HuH-7 (cell line): ENCODE measurements at places on chromosomes 2 and 18.

DNA sequence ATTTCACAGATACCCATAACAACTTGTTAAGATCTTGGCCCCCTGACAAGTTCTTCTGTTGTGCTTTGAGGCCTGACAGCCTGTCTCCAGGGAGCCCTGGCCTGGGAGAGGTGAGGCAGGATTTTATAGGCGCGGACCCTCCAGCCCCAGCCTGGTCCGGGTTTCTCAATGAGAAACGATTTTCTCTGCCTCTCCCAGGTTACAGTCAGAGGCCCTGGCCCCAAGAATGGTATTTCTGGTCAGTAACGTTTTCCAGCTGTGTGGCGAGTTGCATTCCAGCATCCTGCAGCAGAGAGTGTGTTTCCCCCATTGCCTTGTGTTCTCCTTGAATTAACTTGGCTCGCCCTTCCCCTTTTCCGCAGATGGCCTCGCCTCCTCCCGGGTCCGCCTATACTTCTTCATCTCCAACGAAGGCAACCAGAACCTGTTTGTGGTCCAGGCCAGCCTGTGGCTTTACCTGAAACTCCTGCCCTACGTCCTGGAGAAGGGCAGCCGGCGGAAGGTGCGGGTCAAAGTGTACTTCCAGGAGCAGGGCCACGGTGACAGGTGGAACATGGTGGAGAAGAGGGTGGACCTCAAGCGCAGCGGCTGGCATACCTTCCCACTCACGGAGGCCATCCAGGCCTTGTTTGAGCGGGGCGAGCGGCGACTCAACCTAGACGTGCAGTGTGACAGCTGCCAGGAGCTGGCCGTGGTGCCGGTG, 3.0 kb downstream of the INHBB start:
- DNase-seq, result peak; percentile 57

DNA sequence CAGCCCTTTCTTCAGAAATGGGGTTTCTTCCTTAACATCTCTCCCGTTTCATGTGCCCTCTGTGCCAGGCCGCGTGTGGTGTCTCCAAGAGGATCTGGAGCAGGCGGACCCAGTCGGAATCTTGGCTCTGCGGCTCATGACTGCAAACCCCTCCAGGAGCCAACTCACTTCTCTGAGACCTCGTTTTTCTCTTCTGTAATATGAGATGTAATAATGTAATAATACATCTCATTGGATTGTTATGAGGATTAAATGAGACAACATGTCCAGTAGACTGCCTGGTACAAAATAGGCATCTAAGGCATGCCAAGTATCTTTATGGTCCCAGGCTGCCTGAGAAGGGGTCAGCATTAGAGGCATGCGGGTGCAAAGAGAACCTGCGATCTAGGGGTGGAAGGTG, 221.3 kb upstream of the REV1 start:
- no peak for DNase-seq

- no peak for DNase-seq
Observed at GRCh38 chr2:9574331-9574730, 18.7 kb upstream of the ADAM17 start.

DNA sequence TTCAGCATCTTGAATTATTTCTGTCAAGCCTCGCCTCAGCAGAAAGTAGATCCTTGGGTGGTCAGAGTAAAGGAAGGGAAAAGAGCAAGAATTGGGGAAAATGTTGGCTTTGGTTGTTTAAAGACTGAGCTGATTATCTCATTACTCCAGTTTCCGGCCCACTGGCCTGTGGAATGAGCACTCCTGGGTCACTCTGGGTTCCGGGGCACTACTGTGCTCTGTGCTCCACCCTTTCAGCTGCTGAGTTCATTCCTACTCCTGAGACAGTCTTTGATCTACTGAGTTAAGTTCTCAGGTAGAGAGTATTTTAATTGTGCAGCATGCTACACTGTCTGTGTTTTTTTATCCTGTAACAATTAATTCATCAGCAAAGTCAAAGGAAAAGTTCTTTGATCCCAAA, 427.7 kb downstream of the CDH2 start:
- no peak for DNase-seq

DNA sequence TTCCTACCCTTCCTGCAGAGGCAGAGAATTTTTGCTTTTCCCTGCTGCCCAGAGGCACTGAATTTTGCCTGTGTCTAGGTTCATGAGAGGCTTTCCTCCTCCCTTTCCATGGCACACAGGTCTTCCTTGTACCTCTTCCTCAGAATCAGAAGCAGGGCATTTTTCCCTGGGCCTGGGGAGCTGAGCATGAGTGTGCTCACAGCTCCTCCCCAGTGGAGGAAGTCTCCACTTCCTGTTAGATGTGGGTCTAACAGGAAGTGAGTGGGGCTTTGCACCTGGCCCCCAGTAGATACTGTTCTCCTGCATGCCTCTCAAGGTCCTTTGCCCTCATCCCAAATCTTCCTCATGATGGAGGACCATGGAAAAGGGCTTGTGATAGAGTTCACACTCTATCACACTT, 297.2 kb upstream of the FIGN start:
- no peak for DNase-seq

- no peak for DNase-seq
Observed at GRCh38 chr2:144671695-144672455, 152.0 kb upstream of the ZEB2 start.

GRCh38 chr2:178392215-178392614, 58.8 kb downstream of the PRKRA start:
- no peak for DNase-seq

GRCh38 chr2:240291337-240292034, 144.0 kb upstream of the GPC1 start:
- no peak for DNase-seq

- no peak for DNase-seq
Observed at GRCh38 chr2:27615316-27615715, 13.5 kb downstream of the CCDC121 start.

DNA sequence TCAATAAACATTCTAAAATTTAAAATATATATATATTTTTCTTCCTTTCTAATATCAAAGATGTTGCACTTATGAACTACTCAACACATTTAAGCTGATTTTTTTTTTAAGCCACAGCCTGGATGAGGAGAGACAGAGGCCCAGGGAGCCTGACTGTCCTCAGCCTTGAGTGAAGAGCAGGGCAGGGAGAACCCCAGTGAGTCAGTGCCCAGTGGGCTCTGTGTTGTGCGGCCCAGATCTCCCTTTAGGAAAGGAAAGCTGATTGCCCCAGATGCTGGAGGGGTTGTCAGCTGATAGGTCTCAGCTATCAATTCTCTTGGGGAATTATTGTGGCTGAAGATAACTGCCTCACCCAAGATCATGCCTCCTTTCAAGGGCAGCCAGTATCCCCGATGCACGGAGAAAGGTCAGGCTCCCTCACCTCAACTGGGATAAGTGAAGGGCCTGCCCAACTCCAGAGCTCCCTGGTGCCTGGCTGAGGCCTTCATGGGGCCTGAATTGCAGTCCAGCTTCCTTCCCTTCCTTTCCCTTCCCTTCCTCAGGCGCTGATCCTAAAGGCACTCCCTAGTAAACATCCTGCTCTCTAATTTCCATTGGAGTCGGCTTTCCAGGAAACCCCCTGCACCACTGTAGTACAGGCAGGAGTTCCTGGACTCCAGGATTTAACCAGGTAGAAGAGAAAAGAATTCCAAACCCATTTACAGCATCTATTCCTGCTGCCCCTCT, 106.9 kb upstream of the ATL2 start:
- no peak for DNase-seq

GRCh38 chr2:148948868-148949267, 73.8 kb downstream of the KIF5C start:
- no peak for DNase-seq

DNA sequence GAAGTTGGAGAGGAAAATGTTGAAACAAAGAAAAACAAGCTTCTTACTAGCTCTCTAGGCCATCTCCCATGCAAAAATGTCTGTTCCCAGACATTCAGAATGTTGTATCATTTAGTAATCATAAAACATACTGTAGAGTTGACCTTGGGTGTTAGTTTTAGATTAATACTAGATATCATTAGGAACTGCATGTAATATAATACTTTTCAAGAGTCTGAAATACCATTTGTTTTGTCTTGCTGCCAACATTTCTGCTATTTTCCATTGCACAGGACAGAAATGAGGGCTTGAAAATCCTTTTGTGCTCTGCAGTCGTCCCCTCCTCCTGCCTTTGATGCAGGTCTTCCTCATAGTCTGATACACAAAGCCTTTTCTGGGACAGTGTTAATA, 89.5 kb upstream of the RBMS1 start:
- no peak for DNase-seq
